ENCODE measurements at places on chromosomes 3 and 15.

DNA sequence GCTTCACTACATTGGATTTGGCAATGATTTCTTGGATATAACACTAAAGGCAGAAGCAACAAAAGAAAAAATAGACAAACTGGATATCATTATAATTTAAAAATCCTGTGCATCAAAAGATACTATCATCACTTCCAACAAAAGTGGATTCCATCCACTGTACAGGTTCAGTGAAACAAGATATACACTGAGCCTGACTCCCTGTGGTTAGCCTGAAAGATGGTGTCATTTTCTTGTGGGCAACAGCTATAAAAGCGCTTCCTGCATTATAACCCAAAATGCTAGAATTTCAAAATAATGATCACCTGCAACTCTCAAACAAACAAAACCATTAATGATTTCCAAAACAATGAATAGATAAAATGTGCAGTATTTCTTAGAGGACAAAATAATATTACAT lies 39.6 kb upstream of the TBC1D23 start:
- DNase-seq = no peak

- peak; percentile 65 for DNase-seq
Measured at GRCh38 chr3:186536883-186537844, 7.0 kb downstream of the CRYGS start.

DNA sequence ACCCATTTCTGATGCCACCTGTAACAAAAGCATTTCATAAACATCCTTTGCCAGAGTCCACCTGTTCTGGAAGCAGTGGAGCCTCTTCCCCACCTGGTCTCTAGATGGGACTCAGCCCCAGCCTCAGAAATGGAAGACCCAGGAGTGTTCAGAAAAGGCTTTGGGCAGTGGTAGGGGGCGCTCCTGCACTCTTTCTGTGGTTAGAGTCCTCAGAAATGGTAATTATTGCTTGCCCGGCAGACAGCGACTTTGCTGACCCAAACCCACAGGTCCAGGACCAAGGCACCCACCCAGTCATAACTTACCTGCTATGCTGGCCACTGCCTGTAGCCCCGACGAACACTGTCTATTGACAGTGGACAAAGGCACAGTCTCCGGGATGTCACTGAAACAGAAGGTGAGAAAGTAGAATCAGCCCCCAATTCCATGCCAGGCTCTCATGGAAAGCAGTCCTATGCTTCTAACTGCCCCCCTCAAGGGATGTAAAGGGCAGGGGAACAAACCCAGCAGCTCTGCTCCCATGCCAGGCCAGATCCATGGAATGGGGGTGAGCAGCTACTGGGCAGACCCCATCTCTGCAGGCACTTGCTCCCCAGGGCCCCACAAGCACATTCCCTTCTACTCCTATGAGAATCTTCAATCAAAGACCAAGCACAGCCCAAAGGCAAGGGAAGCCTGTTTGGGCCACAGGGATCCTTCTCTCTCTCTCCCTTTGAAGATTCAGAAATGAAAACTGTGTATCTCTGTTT lies 5.1 kb downstream of the ACAA1 start:
- no peak for DNase-seq

GRCh38 chr15:88654430-88655102 lies 15.8 kb downstream of the ISG20 start:
- no peak for DNase-seq

DNA sequence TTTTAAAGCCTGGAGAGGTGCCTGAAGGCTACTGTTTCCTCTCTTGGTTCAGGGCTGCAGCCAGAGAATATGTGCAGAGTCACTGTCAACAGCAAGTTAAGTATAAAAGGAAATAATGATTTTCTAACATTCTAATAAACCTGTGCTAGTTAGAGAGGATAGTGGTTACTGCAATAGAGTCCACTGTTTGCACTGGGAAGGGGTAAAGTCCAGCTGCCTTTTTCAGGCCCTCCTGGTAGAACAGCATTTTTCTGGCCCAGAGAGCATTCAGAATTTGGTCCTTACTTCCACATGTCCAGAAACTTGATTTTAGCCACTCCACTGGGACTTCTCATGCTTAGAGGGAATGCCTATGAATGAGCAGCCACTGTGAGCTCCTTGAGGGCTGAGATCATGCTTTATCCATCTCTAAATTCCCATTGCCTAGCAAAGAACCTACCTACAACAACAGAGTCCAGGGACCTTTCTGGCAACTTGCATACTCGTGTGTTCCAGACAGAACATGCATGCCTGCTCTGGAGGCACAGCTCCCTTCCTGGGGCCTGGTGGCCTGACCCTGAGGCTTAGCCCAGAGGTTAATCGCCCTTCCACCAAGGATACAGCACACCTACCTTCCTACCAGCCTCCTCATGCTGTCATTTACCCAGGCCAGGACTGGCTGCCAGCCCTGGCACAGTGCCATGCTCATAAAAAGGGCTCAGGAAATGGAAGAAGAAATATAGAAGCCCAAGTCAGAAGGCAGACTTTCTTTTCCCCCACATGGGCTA lies 50.3 kb upstream of the ATP13A3 start:
- no peak for DNase-seq

GRCh38 chr15:98978153-98978552 lies 29.4 kb downstream of the PGPEP1L start:
- no peak for DNase-seq

DNA sequence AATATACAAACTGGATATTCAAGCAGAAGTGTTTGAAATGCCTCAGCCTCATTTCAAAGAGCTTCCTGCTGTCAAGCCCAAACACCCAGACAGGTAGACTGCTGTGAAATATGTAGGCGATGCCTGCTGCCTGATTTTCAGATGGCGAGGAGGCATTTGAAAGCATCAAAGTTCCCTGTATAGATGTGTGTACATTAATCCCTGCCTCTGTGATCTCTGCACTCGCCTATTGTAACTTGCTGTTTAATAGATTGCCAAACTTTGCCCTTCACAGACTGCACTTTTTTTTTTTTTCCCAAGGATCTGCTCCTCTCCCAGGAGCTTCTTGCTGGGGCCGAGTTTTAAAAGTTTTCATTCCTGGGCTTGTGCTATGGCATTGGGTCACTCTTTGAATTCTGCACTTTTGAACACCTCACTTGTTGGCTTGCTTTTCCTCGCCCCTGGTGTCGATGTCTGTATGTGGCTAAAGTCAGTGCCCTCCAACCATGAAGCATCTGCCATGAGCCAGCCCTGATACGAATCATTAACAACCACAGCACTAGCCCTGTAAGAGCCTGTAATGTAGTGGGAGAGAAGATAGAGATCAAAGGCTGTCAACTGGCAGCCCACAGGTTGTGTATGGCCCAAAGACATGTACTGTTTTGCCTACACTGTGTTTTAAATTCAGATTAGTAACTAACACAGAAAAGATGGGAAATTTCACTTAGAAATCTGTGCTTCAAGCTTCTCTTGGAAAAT lies 287.6 kb upstream of the ICE2 start:
- DNase-seq = no peak

DNA sequence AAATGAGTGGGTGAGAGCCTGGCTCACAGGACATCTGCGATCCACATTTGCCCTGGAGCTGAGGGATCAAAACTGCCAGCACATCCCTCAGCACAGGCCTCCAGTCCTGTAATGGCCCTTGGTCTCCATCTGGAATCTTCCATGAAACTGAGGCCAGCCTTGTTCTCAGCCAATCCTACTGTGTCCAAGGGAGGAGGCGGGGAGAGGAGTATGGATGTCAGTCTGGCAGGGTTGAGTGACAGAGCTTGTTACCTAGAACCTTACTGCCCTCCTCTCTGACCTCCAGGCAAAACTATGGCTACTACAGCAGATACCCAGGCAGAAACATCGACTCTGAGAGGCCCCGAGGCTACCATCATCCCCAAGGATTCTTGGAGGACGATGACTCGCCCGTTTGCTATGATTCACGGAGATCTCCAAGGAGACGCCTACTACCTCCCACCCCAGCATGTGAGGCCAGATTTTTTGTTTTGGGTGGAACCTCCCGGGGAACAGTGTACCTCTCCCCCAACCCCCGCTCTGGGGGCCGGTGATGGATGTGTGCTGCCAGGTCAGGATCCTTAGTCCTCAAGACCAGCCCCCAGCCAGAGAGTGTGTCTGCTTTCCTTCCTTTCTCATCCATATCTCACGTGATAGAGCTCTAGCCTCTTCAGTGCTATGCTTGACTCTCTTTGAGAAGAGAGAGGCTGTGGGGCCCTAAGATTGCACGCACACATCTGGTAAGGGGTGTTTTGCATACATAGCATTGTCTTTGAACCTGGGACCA lies 41.3 kb downstream of the CHDH start:
- no peak for DNase-seq

GRCh38 chr3:140219923-140220452 lies 285.0 kb downstream of the CLSTN2 start:
- DNase-seq = no peak

DNA sequence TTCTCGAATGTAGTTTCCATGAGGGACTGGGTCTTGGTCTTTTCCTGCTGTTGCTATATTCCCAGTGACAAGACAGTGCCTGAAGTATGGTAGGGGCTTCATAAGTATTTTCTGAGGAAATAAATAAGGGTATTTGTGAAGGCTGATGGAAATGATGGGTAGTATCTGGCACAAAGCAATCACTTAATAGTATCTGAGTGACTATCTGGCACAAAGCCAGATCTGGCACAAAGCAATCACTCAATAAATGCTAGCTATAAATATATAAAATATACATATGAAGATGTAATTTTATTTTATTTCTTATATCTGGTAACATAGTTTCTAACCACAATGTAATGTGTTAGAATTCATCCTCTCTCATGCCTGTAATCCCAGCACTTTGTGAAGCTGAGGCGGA lies 20.7 kb upstream of the PROK2 start:
- DNase-seq = no peak

- DNase-seq = no peak
Measured at GRCh38 chr3:24596626-24597025, 102.0 kb upstream of the THRB start.

- DNase-seq = no peak
Measured at GRCh38 chr3:150240891-150241290, 167.2 kb upstream of the TSC22D2 start.

DNA sequence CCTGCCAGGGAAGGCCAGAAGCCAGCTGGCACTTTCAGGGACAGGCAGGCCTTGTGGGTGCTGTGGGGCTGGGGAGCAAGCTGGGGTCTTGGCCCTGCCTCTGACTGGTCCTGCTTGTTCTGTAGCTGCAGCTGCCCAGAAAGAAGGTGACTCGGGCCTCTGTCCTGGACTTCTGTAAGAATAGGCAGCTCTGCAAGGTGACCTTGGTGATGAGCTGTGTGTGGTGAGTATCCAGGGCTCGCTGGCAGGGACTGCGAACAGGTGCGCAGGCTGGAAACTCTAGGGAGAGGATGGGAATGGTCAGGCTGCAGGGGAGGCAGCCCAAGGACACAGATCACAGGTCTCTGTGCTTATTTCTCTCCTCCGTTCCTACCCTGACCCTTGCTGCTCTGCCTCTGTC lies 31.2 kb downstream of the SLC22A14 start:
- no peak for DNase-seq
